ENCODE measurements at places on chromosomes 1 and 21.

GRCh38 chr1:117613969-117614729 is 8.3 kb downstream of the TENT5C start:
- DNase-seq, result no peak

- no peak for DNase-seq
Observed at GRCh38 chr1:10744029-10744428, 52.4 kb downstream of the CASZ1 start.

DNA sequence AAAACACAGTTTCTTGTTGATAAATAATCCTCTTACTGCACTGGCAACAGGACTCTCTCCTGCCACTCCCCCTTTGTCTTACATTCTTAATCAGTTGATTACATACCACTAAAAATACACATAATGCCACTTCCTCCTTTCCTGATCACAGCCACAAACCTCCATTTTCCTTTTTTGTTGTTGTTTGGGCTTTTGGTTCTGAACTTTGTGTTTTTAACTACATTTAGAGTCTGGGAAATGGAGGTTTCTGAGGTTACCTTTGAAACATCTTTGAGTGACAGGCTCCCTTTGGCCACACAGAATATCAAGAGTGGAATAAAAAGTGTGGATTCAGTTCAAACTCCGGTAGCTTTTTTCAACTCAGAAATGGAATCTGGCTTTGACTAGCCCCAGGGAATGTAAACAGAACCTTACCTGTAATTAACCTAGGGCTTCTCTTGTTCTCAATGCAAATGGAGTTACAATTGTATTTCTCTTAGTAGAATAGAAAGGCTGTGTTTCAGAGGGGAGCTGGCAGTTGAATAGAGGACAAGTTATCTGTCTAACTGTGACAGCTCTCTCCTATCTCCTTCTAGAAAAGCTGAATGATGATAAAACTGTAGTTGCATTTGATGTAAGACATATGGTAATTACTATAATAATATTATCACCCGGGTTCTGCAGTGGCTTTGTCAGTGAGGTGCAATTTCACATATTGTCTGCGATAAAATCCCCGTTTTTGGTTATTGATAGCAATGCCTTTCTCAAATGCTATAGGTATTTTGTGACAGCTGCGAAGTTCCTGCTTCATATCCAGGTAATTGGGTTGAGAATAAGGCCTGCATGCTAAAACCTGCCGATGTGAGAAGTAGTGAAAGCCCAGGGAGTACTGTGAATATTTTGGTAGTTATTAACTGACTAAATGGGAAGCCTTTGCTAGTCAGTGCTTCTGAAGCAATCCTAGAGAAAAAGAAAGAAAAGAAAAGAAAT is 66.9 kb downstream of the ST6GALNAC5 start:
- DNase-seq, result no peak

GRCh38 chr1:185565302-185565701 is 168.9 kb upstream of the HMCN1 start:
- DNase-seq, result no peak

GRCh38 chr1:153474347-153474746 is 13.9 kb upstream of the S100A7 start:
- DNase-seq, result no peak

- no peak for DNase-seq
Observed at GRCh38 chr1:161494091-161494735, 11.0 kb upstream of the FCGR2A start.

DNA sequence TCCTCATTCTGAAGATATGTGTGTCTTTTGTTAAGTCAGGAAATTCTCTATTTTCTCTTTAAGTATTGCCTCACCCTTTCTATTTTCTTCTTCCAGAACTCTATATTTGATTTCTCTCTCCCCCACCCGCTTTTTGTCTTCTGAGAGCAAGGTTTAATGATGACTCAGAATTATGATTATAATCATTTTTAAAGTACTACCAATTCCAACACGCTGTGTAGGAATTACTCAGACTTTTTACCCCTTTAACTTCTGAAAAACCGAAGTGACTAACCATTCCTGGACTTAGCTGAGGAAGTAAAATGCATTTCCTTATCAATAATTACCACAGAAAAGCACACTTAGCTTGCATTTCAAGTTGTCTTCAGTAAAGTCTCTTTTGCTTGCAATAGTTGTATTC is 20.8 kb upstream of the SCYL3 start:
- DNase-seq, result no peak
